ENCODE measurements at places on chromosomes 5 and 9.

DNA sequence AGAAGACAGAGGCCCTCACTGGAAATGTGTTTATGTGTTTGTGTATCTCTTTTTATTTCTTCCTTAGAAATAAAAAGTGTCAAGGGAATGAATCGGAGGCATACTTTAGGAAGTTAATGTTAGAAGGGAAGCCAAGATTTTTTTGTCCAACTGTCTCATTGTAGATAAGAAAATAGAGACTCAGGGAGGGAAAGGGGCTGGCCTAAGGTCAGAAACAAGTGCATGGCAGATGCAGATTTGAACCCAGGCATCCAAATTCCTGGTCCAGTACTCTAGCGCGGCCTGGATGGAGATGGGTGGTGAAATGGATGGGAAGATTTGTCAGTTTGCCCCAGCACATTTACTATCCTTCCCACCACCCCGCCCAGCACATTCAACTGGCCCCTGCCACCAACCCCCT is 19.8 kb upstream of the TNIP1 start:
- DNase-seq: no peak

GRCh38 chr9:8234316-8234715 is 434.7 kb upstream of the DMAC1 start:
- DNase-seq: no peak

DNA sequence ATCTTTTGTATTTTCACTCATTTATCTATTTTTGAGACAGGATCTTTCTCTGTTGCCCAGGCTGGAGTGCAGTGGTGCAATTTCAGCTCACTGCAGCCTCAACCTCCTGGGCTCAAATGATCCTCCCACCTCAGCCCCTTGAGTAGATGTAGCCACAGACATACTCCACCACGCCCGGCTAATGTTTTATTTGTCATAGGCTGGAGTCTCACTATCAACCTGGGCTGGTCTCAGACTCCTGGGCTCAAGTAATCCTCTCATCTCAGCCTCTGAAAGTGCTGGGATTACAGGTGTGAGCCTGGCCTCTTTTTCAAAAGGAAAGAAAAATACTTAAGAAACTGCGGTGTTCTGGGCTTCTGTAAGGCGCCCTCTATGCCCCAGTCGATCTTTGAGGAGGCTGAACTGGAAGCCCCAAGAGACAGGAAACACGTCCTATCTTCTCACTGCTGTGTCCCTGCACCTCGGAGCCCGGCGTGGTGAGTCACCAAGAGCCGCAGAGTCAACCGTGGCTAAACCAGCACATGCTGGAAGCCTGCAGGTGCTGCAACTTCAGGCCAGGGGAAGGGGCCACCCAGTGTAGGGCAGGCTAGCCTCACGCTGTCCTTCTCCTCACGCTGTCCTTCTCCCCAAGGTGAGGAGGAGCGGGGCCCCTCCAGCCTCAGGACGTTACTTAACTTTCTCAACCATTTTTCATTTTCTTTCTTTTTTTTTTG is 15.2 kb upstream of the LHX3 start:
- DNase-seq: no peak

GRCh38 chr5:36667824-36668223 is 61.4 kb downstream of the SLC1A3 start:
- no peak for DNase-seq

- DNase-seq: no peak
These were observed 98.6 kb downstream of the PAM start for GRCh38 chr5:102853680-102854079.

DNA sequence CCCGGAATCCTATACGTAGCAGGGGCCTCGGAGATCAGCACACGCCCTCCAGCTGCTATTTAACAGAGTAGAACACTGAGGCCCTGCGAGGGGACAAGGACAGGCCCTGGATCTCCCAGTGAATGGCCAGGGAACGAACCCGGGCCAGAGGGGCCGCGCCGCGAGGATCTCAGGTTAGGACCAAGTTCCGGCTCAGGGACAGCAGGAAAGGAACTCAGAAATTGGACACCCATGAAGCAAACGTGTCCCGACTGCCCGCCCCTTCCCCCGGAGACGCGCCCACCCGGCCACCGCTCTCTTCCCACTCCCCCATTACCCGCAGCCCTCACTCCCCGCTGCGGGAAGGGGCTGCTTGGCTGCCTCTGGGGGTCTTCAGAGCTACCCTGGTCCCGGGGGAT is 1.0 kb upstream of the FOXE1 start:
- DNase-seq: no peak
